Activated T-cell treated with anti-CD3 and anti-CD28 coated beads, Interleukin-2, amount 50 U/mL, for 4 hours (primary cell): ENCODE measurements at places on chromosomes 5 and 9.

GRCh38 chr5:142671801-142672200, 14.1 kb downstream of the FGF1 start:
- no peak for DNase-seq

DNA sequence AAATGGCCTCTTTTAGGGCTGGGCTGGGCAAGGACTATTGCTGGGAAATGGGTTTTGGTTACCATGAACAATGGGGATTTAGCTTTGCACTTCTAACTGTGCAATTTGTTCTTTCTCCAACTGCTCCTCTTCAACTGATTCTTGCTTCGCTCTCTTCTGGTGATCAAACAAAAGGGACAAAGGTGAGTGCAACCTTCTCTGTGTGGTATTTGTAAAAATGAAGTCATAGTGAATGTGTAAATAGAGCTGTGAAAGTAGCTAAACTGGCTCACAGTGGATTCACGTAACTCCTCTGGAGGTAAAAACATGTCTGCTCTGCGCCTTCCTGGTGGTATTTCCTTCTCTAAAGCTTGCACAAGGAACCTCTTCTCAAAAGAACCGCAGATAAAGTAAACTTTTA, 20.9 kb upstream of the SPINK14 start:
- no peak for DNase-seq

DNA sequence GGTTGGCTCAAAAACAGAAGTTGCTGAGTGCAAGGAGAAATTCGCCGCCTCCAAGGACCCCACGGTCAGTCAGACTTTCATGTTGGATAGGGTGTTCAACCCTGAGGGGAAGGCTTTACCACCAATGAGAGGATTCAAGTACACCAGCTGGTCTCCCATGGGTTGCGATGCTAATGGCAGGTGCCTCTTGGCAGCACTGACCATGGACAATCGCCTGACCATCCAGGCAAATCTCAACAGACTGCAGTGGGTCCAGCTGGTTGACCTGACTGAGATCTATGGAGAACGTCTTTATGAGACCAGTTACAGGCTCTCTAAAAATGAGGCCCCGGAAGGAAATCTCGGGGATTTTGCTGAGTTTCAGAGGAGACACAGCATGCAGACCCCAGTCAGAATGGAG, 7.7 kb downstream of the GTF3C4 start:
- DNase-seq, result no peak

GRCh38 chr5:103546858-103547257, 15.7 kb downstream of the NUDT12 start:
- DNase-seq, result no peak

- DNase-seq, result no peak
These were observed 1.6 kb downstream of the CENPP start for GRCh38 chr9:92327283-92327850.

DNA sequence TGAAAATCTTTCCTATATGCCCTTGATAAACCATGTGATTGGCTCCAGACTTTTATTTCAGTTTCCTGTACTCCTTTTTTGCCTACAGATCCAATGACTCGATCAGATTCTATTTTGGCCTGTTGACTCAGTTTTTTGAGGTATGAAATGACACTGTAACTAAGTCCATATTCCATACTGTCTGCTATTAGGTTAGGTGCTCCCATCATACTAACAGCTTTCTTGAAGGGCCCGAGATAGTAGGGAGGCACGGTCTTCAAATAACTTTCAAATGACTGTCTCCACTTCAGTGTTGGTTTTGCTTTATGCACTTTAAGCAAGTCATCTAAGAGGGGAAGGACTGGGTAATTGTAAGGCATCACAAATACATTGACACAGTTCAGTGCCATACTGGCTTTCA, 295.4 kb upstream of the DAB2 start:
- DNase-seq, result no peak

GRCh38 chr5:137218471-137218870, 280.7 kb downstream of the SPOCK1 start:
- DNase-seq, result no peak

DNA sequence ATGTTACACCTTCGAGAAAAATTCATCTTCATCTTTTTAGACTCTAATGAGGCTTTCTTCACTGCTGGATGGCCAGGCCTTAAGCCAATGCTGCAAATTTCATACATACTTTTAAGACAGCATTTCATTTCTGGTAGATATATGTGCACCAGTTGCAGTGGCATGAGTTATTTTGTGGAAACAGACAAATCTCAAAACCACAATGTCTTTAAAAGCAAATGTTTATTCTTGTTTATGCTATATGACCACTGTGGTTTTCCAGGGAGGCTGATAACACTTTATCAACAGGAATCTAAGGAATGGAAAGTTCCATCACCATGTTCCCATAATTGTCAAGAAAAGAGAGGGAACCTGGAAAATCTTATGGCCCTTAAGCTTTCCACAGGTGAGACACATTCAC, 27.7 kb downstream of the CDH9 start:
- DNase-seq, result no peak

GRCh38 chr9:109479822-109480221, 18.3 kb downstream of the PTPN3 start:
- no peak for DNase-seq

GRCh38 chr9:90444609-90445204, 197.9 kb downstream of the DIRAS2 start:
- DNase-seq, result no peak

GRCh38 chr5:173582216-173583111, 34.0 kb downstream of the BOD1 start:
- DNase-seq, result no peak

DNA sequence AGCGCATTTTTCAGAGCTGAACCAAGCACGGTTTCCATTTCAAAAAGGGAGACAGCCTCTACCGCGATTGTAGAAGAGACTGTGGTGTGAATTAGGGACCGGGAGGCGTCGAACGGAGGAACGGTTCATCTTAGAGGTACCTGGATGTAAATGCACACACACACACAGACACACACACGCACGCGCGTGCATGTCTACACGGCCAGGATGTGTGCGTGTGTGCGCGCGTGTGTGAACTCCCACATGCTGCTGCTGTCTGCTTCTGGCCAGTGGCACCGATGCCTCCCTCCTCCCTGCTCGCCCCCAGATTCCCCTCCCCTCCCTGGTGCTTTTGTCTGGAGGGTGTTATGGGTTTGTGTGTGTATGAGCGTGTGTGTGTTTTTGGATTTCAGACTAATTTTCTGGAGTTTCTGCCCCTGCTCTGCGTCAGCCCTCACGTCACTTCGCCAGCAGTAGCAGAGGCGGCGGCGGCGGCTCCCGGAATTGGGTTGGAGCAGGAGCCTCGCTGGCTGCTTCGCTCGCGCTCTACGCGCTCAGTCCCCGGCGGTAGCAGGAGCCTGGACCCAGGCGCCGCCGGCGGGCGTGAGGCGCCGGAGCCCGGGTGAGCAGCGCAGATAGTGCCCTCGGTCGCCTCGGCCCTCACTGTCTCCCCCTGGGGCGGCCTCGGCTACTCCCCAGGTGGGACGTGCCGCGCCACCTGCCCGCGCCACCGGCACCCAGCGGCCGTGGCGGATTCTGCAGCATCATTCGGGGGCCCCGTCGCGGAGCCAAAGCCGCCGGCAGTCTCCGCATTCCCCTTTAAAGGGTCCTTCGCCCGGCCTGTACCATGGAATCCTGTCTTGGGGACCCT, at the start of gene NTRK2:
NTRK2 (plus strand) TSS at position 442 of the 850 bp plus-strand sequence. CDS start 1,020 bp downstream, outside the sequence.
- no peak for DNase-seq

DNA sequence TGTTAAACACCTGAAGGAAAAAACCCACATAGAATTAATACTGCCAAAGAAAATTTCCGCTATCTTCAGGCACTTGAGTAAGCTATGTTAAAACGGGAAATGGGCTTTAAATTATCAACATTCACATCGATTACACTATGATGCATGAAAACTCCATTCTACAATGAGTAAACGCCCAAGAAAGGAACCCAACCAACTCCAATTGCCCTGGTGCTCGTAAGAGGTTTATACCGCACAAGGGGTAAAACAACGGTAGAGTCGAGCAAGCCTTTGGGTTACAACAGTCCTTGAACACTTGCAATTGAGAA, 1.0 kb downstream of the AGTPBP1 start:
- no peak for DNase-seq

DNA sequence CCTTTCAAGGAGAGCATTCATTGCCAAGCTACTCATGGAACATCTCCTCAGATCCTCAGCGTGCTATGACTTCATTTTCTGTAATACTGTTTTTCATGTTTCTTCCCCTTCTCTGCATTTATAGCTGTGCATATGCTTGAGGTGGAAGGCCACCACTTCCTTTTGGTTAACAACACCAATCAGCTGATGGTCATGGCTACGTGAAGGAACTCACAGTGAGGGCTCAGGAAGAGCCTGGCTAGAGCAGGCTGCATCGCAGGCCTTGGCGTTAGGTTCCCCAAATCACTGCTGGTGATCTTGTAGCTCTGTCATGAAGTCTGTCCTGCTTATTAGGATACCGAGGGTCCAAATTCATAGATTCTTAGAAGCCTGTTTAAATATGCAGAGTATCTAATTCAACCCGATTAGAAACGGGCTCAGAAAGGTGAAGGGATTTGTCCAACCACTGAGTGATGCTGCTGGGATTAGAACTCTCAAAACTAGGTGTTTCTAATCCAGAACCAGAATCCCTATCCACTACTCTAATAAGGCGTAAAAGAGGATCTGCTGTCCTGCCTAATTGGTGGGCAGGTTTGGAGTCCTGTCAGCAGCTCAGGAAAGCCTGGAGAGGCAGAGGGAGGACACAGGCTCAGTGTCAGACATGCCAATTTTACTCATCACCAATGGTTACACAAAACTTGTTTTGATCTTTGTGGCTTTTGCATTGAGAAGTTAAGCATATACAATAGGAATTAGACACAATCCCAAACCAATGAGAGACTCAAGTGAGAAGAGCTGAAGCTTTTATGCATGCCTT, 7.5 kb downstream of the SYK start:
- DNase-seq, result no peak

DNA sequence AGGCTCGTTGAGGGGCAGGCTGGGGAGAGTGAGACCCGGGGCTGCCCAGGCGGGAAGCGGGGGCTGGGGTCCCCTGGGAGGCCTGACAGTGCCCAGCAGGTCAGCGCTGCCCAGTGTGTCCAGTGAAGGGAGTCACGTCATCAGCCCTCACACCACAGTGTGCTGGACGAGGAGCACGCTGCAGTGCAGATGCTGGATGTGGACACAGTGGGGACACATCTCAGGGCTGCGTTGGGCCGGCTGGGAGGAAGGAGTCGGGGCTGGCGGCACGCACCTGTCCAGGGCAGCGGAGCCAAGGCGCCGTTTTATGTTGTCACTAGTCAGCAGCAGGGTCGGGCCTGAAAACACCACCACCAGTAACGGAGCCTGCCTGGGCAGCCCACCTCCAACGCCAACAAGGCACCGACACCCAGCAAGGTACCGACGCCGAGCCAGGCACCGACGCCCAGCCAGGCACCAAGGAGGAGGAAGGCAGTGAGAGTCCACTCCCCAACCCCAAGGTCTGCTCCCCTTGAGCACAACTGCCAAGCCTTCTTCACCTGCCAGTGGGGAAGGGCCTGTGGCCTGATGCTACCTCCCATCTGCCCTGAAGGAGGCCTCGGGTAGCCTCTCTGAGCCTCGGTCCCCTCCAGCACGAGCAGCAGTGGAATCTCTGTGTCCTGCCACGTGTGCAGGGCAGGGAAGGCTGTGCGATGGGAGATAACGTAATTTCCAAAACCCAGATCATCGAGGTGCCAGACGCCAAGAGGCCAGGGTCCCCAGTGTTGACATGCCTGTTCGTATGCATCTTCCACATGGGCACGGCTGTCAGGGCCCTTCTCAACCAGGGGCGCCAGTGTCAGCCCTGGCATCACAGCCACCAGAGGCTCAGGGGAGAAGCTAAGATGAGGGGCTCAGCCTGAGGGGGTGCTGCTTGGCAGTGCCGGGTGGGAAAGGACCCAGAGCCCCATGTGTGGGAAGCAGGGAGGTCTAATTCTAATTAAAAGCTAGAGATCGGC, 21.9 kb upstream of the NSMF start:
- no peak for DNase-seq

- DNase-seq, result no peak
These were observed 35.5 kb downstream of the CAMK4 start for GRCh38 chr5:111259636-111260035.

- DNase-seq, result no peak
These were observed 213.0 kb upstream of the TARS1 start for GRCh38 chr5:33227746-33228145.

GRCh38 chr5:168734119-168734518, 155.0 kb upstream of the PANK3 start:
- no peak for DNase-seq

GRCh38 chr5:26869781-26870180, 168.6 kb downstream of the CDH9 start:
- no peak for DNase-seq

GRCh38 chr5:65832603-65833228, 93.7 kb upstream of the ERBIN start:
- no peak for DNase-seq

GRCh38 chr5:161261668-161262323, 284.7 kb downstream of the GABRB2 start:
- DNase-seq, result no peak

GRCh38 chr9:16157216-16157615, 604.4 kb downstream of the CCDC171 start:
- DNase-seq, result no peak
